NCI-H1092 treated with DMSO at 0.1 percent for 48 hours (cell line): ENCODE measurements at places on chromosomes 12 and 14.

DNA sequence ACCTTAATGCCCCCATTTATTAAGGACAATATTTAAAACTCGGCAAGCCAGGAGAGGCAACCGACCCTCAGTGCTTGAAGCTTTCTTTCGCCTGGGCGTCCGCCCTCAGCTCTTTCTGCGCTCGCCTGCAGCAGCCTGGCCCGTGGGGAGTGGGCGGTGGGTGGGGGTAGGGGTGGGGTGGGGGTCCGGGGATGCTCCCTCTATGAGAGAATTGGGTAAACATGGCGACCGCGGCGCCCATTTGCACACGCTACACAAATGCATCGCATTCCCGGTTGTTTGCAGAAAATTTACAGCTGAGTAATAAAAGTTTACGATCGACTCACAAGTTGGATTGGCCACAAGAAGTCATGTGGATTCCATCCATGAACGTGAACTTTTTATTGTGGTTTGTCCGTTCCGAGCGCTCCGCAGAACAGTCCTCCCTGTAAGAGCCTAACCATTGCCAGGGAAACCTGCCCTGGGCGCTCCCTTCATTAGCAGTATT is 7.7 kb downstream of the HOXC8 start:
- peak; percentile 75 for DNase-seq

- DNase-seq = no peak
Measured at GRCh38 chr12:47942614-47943225, 20.7 kb upstream of the TMEM106C start.

DNA sequence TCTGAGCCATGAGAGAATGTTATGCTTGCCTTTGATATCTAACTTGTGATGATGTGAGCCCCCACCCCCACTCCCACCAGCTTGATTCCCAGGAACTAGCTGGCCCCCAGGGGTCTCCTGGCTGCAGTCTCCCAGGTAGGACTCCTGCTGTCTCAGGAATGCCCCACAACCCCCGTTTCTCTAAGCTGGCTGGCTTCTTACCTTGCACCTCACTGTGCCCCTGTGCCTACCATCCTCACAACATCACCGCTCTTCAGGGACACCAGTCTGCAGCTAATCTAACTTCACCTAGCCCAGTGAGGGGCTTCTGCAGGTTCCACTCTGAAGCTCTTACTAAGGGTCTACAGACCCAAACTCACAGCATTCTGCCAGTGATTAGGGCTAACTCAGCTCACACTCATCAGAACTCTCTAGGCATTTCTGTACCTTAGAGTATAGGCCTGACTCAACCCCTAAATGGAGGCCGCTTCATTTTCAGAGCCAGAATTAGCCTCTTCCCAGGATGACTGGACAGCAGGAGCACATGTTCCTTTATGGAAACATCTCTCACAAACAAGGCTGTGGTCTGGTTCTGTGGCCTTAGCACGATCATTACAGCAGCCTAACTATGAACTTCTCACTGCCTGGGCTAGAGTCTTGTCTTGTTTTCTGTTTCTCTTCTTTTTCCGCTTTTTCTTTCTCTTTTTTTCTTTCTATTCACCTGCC is 72.8 kb upstream of the IFNG-AS1 start:
- no peak for DNase-seq

DNA sequence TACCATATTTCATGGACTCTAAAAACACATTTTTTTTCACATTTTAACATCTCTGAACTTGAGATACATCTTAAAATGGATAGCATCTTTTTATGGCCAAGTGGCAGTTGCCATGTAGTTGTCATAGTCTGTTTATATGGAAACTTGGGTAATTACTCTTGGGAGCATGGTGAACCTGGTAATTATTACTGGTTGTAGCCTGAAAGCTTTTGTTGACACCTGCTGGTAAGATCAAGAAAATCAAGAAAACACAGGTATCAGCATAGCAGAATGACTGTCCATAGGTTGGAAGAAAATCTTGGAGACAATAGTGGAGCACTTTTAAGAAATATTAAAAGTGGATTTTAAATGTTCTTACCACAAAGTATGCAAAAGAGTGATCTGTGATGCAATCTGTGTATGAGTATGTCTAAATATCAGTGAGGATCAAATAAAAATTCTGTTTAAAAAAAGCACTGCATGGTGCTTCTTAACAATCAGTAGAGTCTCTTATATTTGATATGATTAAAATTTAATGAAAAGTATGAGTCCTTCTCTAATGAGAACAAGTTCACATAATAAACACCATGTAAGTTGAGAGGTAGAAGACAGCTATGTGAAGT is 44.2 kb downstream of the TTC8 start:
- DNase-seq = peak; percentile 25

DNA sequence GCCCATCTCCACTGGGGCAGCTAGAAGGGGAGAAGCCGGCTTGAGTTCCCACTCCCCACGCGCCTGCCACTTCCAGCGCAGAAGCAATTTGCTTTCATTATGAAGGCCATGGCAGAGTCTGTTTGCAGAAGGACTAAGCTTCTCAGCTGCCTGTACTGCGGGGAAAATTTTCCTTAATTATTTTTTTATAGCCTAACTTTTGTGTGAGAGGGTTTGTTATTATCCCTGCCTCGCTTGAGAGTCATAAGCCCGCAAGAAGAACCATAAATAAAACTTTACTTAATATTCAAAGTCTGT is 56.0 kb upstream of the DLK1 start:
- peak; percentile 64 for DNase-seq

GRCh38 chr14:100658181-100658886 is 68.4 kb upstream of the DLK1 start:
- DNase-seq = no peak

DNA sequence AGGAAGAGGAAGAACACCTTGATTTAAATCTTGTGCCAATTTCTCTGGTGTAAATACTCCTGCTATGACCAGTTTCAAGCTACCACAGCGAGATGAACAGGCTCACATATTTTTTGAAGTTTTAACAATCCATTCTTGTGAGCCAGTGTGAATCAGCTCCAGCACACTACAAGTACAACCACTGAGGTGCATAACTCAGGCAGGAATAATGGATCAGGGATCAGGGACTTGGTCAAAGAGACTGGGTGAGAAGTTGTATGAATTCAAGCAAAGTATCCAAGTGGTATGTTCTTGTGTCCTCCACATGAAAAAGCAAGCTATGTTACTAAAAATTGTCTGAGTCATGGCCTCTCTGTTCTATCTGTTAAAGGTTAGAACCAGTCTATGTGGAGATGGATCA is 35.2 kb upstream of the KITLG start:
- DNase-seq = no peak
